ENCODE measurements at places on chromosomes 7 and 10.

DNA sequence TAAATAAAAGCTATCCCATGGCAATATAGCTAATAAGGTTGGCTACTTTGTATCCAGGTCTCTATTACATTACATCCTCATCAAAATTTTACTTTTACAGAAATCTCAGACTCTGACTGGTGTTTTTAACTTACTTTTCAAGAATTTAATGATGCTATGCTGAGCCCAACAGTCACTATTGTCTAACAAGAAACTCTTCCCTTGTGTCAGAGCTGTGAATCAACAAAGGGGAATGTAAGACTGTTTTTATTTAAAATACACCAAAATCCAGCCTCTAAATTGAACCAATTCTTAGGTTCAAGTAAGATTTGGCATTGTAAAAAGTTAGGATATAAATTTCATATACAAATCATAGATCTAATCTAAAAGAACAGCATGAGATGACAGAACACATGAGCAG is 7.0 kb downstream of the RTKN2 start:
- DNase-seq: no peak

- no peak for DNase-seq
Measured at GRCh38 chr7:31333291-31333690, 7.2 kb downstream of the NEUROD6 start.

DNA sequence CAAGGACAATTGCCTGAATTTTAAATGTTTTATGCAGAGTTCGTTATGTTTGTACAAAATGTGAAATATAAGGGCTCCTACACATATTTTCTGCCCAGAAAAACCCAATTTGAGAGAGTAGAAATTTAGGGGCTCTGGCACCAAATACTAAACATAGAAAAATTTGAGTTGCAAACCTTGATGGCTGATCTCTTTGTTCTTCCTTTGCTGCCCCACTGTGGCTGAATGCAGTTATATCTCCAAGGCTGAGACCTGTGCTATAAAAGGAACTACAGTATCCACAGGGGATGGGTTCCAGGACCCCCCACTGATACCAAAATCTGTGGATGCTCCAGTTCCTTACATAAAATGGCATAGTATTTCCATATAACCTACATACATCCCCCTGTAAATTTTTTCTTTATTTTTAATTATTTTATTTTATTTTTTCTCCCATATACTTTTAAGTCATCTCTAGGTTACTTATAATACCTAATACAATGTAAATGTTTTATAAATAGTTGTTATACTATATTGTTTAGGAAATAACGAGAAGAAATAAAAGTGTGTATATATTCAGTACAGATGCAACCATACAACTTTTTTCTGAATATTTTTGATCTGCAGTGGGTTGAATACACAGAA is 22.5 kb downstream of the CFAP43 start:
- DNase-seq: peak; percentile 21

- no peak for DNase-seq
Measured at GRCh38 chr10:24331457-24331856, 122.5 kb downstream of the KIAA1217 start.

DNA sequence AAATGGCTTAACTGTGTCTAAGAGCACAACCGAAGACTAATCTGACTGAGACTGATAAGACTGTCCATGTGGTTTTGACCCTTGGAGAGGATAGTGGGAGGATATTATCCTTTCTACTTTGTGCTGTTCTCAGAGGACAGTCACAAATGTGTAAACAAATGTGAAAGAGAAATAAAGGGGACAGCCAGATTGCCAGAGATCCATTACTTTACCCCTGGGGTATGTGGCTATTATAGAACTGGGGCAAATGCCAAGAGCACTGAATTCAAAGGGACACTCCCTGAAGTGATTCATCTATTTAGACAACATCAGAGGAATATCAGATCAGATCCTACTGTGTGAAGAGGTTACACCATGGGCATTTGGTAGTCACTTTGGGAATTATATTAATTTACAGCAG is 154.7 kb downstream of the RNLS start:
- no peak for DNase-seq

- DNase-seq: no peak
Measured at GRCh38 chr10:60206735-60207134, 182.9 kb downstream of the ANK3 start.

All from smooth muscle cell of the brain vasculature (primary cell).